ENCODE measurements at places on chromosomes 16 and 17.

- no peak for DNase-seq
Observed at GRCh38 chr17:80346498-80347275, 68.3 kb upstream of the ENDOV start.

- DNase-seq: peak; percentile 86
Observed at GRCh38 chr16:89723279-89724250, 2.2 kb downstream of the ZNF276 start.

DNA sequence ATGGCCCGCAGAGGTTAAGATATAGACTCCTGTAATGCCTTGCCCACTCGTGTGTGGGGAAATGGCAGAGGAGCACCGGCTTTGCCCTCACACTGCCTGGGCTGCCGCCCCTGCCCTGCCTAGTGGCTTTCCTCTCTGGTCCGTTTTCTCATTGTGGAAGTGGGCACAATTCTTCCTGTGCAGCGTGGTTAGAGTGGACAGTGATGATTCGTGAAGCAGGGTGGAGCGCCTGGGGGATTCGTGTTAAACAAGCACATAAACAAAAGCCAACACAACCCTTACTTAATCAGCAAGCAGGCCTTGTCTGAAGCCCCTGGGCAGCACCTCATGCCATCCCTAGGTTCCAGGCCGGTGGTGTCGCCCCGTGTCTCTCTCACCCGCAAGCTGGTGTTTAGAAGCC, 269.7 kb downstream of the SEC14L1 start:
- no peak for DNase-seq

- DNase-seq: no peak
Observed at GRCh38 chr16:57935904-57936303, 35.0 kb downstream of the CNGB1 start.

- DNase-seq: no peak
Observed at GRCh38 chr17:73747221-73748002, 103.2 kb upstream of the SDK2 start.

DNA sequence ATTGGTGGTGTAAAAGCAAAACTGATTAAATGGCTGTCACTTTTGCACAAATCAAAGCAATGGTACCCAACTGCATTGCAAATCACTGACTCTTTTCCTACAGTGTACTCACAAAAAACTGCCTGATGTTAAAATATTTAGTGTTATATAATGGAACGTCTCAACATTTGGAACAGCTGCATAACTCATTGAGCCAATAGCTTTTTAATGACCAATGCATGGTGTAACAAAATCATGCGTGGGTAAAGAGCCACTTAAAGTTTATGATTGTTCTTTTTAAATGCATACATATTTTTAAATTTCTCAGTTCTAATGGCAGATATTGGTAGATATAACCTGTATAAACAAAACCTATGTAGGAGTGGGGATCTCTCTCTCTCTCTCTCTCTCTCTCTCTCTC, 204.0 kb upstream of the MPHOSPH6 start:
- no peak for DNase-seq

DNA sequence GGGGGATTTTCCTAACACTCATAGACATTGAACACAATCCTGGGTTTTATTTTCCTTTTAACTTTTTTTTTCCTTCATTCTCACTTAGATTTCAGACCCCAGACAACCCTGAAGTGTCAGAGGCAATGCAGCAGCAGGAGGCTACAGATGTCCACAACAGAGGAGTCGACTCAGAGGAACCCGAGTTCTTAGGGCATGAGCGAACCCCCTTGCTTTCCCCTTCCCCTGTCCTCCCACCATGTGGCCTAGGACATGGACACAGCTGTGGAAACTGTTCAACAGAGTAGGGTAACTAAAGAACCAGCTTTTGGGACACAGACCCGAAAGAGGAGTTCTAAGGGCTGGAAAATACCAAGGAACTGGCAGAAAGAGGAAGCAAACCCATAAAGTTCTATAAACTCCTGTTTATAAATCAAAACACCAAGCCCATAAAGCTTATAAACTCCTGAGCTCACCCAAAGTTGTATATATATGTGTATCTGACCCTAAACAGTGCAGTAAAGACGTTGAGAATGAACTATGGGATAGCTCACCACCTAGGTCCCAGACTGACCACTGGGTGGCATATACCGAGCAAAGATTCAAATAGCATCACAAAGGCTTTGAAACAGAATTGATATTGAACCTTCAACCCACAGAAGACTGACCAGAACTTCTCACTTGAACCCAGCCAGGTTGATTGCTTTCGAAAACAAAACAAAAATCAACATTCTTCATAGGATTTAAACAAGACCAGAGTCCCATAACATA, 33.9 kb downstream of the CMTM4 start:
- no peak for DNase-seq

GRCh38 chr17:42203354-42203753, 9.1 kb upstream of the GHDC start:
- no peak for DNase-seq

DNA sequence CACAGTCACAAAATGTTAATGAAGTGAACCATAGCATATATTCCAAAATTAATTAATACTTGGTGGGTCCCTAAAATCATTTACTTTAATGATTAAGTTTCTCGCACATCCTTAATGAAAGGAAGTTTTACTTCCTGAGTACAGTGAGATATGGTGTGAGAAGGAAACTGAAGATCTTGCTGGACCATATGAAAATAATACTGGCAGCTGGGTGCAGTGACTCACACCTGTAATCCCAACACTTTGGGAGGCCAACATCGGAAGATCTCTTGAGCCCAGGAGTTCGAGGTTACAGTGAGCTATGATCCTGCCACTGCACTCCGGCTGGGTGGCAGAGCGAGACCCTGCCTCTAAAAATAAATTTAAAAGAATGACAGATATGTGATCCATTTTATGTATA, 62.5 kb downstream of the ABCA8 start:
- DNase-seq: no peak

DNA sequence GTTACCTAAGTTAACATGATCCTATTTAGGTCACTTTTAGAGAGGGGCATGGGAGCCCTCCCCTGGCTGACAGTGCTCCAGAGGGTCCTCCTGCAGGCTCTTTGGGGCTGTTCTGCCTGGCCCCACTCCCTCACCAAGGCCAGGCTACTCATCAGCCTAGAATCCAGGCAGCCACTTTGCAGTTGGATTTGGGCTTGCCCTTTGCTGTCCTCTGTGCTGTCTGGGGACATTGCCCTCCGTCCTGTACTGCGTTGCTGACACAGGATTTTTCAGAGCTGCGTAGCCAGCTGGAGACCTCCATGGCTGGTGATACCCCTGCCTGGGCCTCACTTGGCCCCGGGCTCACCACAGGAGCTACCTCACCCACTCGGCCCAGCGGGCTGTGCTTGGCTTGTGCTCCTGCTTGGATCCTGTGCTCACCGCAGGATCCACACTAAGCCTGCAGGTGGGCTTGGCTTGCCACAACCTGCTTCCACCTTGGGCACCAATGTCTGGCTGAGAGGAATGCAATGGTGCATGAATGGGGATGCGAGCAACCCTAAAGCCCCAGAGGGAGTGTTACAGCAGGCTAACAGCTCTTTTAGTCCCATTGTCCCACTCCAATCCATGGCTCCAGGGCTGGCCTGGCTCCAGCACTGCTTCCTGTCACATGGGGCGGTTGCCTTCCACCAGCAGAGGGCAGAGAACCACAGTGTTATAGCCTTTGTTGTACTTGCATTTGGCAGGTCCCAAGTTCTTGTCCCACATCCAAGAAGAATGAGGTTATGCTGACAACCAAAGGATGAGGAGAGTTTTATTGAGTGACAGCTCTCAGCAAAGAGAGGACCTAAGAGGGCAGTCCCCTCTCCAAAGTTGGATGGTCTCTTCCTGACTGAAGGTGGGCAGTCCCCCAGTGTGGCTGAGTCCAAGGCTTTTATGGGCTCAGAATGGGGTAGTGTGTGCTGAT, 21.5 kb downstream of the CCL4 start:
- no peak for DNase-seq

DNA sequence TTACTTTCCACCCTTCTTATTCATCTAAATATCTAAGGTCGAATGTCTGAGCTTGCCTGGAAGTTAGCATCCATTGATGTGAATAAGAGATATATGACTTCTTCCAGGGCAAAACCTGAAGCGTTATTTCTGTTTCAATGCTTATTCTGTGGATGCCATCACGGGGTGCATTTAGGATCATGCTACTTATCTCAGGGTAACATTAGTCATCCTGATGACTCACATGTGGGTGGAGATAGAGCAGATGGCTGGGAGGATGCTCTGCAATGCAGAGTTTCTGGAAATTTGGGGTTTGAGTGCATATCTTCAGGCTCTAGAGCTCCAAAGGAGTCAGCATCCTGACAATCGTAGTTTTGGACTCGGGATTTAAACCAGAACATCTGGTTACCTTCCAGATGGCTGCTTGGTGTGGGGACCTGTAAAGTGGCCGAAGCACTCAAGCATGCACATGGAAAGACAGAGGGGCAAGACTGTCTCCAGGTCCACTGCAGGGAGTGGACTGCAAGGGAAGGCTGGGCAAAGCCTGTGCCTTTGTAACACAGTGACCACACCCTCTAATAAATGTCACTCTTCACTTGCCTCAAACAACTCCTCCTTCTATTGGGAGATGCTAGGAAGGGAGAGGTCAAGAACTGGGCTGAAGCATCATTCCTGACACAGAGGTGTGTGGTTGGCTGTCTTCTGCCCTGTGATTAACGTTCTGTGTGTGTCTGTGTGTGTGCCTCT, 175.2 kb upstream of the SALL1 start:
- DNase-seq: no peak

- no peak for DNase-seq
Observed at GRCh38 chr17:81518785-81519283, 6.2 kb upstream of the ACTG1 start.

- DNase-seq: no peak
Observed at GRCh38 chr16:85524365-85524629, 88.8 kb upstream of the GSE1 start.

- no peak for DNase-seq
Observed at GRCh38 chr17:19381361-19381740, 3.1 kb downstream of the MAPK7 start.

- DNase-seq: no peak
Observed at GRCh38 chr17:8075574-8076342, 11.8 kb downstream of the ALOX12B start.

All from CD4-positive, alpha-beta T cell treated with Interleukin-15 for 1 hour (primary cell).